Trophoblast cell (in vitro differentiated cells and primary cell): ENCODE measurements at places on chromosomes 7 and 10.
A peak's percentile ranks its signal among the peaks of the same experiment; 100 is the strongest.

DNA sequence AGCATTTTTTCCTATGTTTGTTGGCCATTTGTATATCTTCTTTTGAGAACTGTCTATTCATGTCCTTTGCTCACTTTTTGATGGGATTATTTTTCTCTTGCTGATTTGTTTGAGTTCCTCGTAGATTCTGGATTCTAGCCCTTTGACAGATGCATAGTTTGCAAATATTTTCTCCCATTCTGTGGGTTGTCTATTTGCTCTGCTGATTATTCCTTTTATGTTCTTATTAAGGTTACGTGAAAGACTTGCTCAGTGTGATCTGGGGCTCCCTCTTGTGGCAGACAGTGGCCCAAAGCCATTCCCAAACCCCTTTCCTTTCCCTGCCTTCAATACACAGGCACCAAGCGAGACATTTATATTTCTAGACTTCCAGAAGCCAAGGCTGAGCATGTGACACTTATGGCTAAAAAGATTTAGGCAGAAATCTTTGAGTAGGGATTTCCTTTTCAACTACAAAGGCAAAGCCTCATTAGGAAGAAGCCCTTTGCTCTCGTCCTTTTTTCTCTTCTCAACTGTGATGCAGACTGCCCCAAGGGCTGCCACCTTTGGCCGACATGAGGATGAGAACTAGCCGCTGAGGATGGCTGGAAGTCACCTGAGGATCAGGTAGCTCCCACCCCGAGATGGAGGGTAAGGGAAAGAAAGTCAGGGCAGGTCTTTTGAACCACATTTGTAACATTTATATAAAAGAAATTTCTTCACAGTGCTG lies 23.6 kb downstream of the ST8SIA6 start:
- no peak overlapping the region for H3K4me3 ChIP-seq
- H3K36me3 ChIP-seq, result no peaks in the 10 kb centered on the region
- DNase-seq, result peak; percentile 77
- no peaks in the 10 kb centered on the region for H3K27me3 ChIP-seq
- H3K27ac ChIP-seq, result no peak overlapping the region
- H3K4me1 ChIP-seq, result no peaks in the 10 kb centered on the region

DNA sequence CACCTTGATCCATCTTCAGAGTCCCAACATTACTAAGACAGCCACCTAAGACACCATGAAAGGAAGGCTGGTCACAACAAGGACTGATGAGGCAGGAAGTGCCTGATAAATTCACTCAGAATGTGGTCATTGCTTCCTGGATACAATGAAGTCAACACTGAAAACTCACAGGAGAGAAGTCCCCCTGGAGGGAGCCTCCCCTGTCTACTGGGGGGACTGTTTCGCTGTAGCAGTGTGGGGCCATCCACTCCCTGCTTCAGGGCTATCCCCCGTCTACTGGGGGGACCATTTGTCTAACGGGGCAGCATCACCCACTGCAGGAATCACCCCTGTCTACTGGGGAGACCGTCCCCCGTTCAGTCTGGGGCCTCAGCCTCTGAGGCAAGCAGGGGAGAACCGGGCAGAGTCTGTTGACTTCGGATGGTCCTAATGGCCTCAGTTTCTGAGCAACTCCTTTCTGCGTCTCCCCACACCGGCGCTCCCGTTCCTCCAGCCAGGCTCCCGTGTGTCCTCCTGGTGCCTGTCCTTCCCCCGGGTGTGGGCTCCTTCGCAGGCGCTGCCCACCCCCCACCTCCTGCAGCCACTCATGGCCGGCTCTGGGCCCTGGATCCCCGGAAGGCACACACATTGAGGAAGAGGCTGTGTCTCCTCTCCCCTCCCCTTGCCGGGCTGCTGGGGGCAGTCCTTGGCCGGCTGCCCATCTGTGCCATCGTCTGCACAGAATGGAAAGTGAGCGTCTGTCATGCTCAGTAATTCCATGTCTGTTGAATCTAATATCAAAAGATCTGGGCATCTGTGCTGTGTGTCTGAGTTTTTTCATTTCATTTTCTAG lies 59.9 kb upstream of the DNAJB6 start:
- no peak for DNase-seq
- H3K36me3 ChIP-seq, result no peaks in the 10 kb centered on the region
- no peak overlapping the region for H3K4me3 ChIP-seq

GRCh38 chr10:24551161-24551560 lies 172.5 kb downstream of the ARHGAP21 start:
- no peak overlapping the region for H3K4me3 ChIP-seq
- no peak overlapping the region for H3K27ac ChIP-seq
- H3K27me3 ChIP-seq, result no peaks in the 10 kb centered on the region
- peaks cover under 1% of the 10 kb centered on the region for H3K4me1 ChIP-seq
- no peak for DNase-seq

GRCh38 chr10:110784198-110784597 lies 87.5 kb upstream of the PDCD4 start:
- H3K4me3 ChIP-seq, result no peak overlapping the region
- no peaks in the 10 kb centered on the region for H3K36me3 ChIP-seq
- peaks cover 19% of the 10 kb centered on the region for H3K4me1 ChIP-seq
- H3K27me3 ChIP-seq, result no peaks in the 10 kb centered on the region

GRCh38 chr7:135169141-135169963 lies 1.2 kb downstream of the CYREN start:
- peak overlapping the region; percentile 100 for H3K27ac ChIP-seq
- DNase-seq, result peak; percentile 47
- peak overlapping the region; percentile 95 for H3K4me3 ChIP-seq
- peaks cover 40% of the 10 kb centered on the region for H3K36me3 ChIP-seq
- peaks cover 12% of the 10 kb centered on the region for H3K4me1 ChIP-seq

DNA sequence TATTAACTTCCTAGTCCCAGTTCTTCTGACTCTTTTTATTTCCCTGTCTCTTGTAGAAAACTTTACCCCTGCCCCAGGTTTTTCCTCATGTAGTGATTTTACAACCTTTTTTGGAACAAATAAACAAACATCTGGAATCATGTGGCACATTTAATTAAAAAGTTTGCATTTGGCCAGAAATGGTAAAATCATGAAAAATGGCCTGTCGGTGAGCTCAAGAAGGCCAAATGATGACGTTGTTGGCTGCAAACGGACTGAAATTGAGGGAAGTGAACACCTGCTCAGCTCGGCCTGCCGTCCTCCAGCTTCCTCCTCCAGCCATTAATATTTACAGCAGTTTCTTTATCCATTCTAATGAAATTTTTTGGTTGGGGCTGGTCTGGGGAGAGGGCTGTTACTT lies 902.8 kb downstream of the LRMDA start:
- no peak overlapping the region for H3K27ac ChIP-seq
- H3K4me3 ChIP-seq, result no peak overlapping the region
- peaks cover 8% of the 10 kb centered on the region for H3K4me1 ChIP-seq
- H3K36me3 ChIP-seq, result no peaks in the 10 kb centered on the region
- no peaks in the 10 kb centered on the region for H3K27me3 ChIP-seq
- no peak for DNase-seq

- H3K36me3 ChIP-seq, result no peaks in the 10 kb centered on the region
- H3K4me1 ChIP-seq, result peaks cover 22% of the 10 kb centered on the region
- H3K27ac ChIP-seq, result no peak overlapping the region
- H3K27me3 ChIP-seq, result no peaks in the 10 kb centered on the region
- peak; percentile 5 for DNase-seq
Observed at GRCh38 chr7:35359423-35359822, 105.5 kb upstream of the TBX20 start.

DNA sequence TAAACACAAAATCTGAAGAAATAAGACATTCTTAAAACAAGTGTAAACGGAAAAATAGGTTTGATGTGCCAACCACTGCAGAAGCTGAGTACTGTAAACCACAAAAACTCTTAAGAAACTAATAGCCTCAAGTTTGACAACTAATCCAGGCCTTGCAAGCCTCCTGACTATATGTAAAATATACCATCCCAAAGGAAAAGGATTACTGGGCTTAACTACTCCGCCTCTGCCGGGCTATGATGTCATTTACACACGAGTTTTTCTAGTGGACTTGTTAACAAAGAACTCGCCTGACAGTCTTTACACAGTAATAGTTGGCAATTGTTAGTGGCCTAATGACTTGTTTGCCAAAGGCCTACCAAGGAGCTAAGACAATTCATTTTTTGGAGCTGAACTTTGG lies 2.1 kb downstream of the KIF5B start:
- H3K4me1 ChIP-seq, result peaks cover 10% of the 10 kb centered on the region
- DNase-seq, result no peak
- no peaks in the 10 kb centered on the region for H3K36me3 ChIP-seq
- H3K4me3 ChIP-seq, result no peak overlapping the region

DNA sequence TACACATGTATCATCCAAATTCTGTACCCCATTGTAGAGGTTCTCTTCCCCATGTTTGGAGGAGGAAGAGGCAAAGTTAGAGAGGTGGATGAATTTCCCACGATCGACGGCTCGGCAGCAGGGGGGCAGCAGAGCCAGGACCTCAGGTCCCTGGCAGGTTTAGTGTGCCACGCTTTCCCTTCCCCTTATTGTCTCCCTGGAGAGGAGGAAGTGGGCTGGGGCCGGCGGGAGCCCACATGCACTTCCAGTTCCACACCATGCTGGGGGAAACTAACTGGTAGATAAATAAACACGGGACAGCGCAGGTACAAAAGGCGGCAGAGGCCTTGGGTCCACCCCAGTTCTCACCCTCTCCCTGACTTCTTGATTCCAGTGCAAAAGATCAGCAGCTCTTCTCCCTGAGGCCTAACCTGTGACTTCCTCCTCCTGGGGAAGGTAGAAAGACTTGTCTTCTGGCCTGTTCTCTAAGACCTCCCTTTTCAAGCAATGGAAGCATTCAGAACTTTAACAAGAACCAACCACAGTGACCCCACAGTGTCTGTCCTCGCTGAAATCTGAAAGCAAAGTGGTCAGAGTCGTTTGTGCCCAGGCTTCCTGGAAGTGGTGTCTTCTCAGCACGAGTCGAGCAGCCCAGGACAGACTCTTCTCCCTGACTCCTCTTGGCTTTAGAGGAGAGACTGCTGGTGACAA lies 30.5 kb upstream of the SRGN start:
- peaks cover 2% of the 10 kb centered on the region for H3K4me1 ChIP-seq
- no peak overlapping the region for H3K4me3 ChIP-seq
- no peaks in the 10 kb centered on the region for H3K27me3 ChIP-seq
- no peak for DNase-seq

DNA sequence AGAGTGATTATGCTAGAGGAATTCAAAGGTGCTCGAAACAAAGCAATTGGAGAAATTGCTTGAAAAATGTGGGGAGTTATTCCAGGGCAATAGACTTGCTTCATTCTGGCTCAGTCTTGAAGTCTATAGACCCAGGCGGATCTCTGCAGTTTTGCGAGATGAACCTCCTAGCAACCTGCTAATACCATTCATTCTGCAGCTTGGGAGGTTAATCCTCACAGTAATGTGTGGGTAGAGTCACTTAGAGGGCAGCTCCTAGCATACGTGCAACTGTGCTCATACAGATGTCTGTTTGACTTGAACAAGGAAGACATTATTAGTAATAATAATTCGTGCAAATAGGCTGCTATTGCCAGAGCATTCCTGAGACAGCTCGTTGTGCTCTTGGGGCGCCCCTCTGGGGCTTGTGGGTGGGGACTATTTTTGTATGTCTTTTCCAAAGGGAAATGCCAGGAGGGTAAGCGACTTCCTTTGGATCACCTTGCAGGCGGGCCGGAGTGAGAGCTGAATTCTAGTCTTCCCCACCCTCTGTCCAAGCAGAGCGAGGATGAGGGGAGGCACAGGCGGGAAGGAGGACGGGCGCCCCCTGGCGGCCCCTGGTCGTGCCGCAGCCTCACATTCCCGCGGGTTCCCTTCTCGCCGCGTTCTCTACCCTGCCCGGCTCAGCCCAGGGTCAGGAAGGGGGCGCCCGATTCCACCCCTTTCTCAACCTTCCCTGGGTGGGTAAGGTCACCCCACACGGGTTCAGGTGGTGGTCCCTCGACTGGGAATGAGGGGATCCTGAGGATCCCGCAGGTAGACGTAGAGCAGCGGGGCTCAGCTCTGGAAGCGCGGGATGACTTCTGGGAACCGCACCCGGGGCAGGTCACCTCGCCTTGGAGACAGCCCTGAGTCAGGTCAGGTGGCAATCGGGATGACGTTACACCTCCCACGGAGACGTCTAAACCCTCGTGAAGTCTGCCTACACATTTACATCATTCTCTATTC lies 241.5 kb downstream of the PHTF2 start:
- peak; percentile 47 for DNase-seq
- no peaks in the 10 kb centered on the region for H3K27me3 ChIP-seq
- H3K4me3 ChIP-seq, result no peak overlapping the region
- no peaks in the 10 kb centered on the region for H3K4me1 ChIP-seq
- no peaks in the 10 kb centered on the region for H3K36me3 ChIP-seq

- H3K36me3 ChIP-seq, result no peaks in the 10 kb centered on the region
- H3K4me1 ChIP-seq, result peaks cover 23% of the 10 kb centered on the region
- no peak overlapping the region for H3K4me3 ChIP-seq
- no peaks in the 10 kb centered on the region for H3K27me3 ChIP-seq
Observed at GRCh38 chr10:76433161-76434005, 1002.0 kb downstream of the LRMDA start.

DNA sequence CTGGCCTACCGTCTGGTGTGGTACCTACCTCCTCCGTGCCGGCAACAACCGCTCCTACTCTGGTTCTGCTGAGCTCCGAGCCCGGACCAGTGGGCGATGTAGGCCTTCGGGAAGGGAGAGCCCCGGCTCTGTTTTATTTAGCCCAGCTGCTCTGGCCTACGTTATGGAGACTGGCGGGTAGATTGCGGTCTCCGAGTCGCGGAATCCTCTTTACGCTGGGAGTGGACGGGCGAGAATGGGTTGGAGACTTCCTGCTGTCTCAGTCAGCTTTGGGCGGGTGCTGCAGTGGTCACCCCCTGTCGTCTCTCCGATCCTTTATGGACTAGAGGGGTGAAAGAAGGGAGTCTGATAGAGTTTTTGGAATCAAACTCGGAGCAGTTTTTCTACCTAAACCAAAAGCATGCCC lies 406 bp downstream of the CBLL1 start:
- H3K27me3 ChIP-seq, result no peaks in the 10 kb centered on the region
- peaks cover 2% of the 10 kb centered on the region for H3K36me3 ChIP-seq
- no peak for DNase-seq
- peak overlapping the region; percentile 29 for H3K27ac ChIP-seq
- peaks cover 5% of the 10 kb centered on the region for H3K4me1 ChIP-seq

GRCh38 chr7:112701456-112701855 lies 88.7 kb downstream of the TMEM168 start:
- H3K4me3 ChIP-seq, result no peak overlapping the region
- no peaks in the 10 kb centered on the region for H3K4me1 ChIP-seq
- no peak for DNase-seq
- no peaks in the 10 kb centered on the region for H3K36me3 ChIP-seq
- H3K27me3 ChIP-seq, result no peaks in the 10 kb centered on the region
- H3K27ac ChIP-seq, result no peak overlapping the region

- no peaks in the 10 kb centered on the region for H3K27me3 ChIP-seq
- H3K36me3 ChIP-seq, result no peaks in the 10 kb centered on the region
- no peak overlapping the region for H3K27ac ChIP-seq
- no peaks in the 10 kb centered on the region for H3K4me1 ChIP-seq
Observed at GRCh38 chr10:47321521-47322195, 596 bp upstream of the GDF2 start.

GRCh38 chr10:126979311-126979710 lies 74.1 kb downstream of the DOCK1 start:
- H3K36me3 ChIP-seq, result peaks cover 26% of the 10 kb centered on the region
- H3K27me3 ChIP-seq, result no peaks in the 10 kb centered on the region
- peak; percentile 50 for DNase-seq

DNA sequence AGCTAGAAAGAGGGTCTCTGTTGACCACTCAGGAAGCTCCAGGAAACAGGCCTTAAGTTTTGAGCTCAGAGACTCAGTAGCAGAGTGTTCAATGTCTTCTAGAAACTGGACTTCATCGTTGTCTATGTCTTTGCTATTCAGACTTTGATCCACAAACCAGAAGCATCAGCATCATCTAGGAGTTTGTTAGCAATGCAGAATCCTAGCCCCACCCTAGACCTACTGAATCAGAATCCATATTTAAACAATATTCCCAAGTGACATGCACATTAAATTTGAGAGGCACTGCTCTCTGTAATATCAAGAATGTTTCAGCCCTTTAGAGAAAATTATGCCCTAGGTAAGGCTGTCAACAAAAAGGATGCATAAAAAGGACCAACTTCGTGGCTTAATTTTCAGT lies 12.9 kb upstream of the OGDHL start:
- no peak overlapping the region for H3K4me3 ChIP-seq
- H3K27ac ChIP-seq, result no peak overlapping the region
- no peaks in the 10 kb centered on the region for H3K36me3 ChIP-seq
- H3K4me1 ChIP-seq, result no peaks in the 10 kb centered on the region
